Mesendoderm (in vitro differentiated cells): ENCODE measurements at places on chromosomes 4 and X.

GRCh38 chr4:94181815-94182214, 25.9 kb upstream of the SMARCAD1 start:
- no peak for DNase-seq

GRCh38 chr4:34720571-34720970, 1523.7 kb downstream of the ARAP2 start:
- peak; percentile 60 for DNase-seq

GRCh38 chrX:138945219-138945618, 233.7 kb upstream of the FGF13 start:
- DNase-seq = peak; percentile 7

DNA sequence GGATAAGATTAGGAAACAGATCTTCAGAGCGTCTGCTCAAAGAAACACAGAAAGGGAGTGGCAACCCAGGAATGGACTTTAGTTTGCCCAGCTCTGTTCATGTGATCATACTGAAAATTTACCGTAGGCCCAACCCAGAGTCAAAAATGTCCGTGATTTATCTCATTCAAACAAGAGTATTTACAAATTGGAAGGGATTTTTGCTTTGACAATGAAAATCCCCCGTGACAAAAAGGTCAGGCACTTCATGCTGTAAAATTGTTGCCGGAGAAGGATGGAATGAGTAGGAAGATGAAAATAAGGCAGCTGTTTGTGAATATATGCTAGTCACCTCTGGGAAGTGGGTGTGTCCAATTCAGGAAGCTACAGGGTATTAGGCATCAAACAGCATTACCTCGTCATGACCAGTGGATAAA, 1.2 kb downstream of the SULT1B1 start:
- DNase-seq = no peak

GRCh38 chr4:82780170-82780751, 18.3 kb downstream of the SCD5 start:
- DNase-seq = no peak

DNA sequence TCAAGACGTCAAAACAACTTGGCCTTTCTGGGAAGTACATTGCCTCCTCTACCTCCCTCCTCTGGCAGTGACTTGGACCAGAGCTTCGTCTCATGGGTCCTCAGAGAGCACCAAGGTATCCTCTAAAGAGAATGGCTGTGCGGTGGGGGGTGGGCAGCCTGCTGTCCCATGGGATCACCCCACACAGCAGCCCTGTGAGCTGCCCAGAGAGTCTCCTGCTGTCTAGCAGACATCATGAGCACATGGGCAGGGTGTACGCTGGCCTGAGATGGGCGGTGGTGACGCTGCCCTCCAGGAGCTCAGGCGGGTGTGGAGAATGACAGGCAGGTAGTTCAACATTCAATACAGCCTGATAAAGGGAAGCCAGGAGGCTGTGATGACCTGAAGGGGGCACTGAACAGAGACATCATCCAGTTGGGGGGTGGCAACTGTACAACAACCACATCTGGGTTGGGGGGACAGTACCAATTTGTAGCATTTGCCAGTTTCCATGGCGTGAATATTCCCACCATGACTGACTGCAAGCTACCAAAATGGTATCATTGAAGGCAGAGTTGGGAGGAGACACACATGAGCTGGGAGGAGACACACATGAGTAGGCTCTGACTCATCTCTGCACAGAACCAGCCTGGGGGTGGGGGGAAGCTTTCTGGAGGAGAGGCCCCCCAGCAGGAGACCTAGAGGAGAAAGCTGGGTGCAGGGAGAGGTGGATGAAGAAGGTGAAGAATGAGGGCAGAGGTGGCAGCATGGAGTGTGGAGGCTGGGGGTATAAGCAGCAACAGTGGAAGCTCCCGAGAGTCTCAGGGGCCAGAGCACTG, 35.9 kb downstream of the C4orf50 start:
- no peak for DNase-seq

DNA sequence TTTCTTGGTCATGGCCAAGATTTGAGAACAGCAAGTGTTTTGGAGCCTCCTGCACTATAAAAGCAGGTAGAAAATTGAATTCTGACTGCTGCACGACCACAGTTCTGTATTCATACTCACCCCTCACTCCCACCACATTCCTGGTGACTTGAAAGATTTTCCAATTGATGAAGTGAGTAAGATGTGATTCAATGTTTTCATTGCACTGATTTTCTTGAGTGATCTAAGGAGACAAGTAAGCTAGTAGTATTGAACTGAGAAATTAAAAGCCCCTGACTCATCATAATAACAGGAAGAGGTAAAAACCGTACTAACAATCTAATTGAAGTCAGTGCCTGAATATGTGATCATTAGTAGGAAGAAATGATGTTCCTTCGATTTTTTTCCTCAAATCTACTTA, 6.1 kb upstream of the SEC24D start:
- DNase-seq = no peak

- DNase-seq = no peak
Observed at GRCh38 chr4:26023203-26023972, 109.4 kb downstream of the SMIM20 start.

DNA sequence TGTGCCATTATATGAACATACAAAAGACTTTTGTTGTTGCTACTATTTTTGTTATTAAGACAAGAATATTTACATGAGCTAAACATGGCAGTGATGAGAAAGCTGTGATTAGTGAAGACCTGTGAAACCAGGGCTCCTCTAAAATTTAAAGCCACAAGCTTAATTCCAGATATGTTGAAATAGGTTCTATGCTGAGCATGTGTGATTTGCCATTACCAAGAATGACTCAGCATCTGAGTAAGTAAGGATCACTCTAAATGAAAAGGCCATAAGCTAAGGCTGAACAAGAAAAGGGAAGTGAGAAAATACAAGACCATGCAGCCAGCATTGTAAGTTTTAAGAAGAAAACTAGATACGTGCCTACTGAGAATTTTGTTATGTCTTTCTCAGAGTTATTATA, 75.9 kb upstream of the CAMK2D start:
- DNase-seq = peak; percentile 59

DNA sequence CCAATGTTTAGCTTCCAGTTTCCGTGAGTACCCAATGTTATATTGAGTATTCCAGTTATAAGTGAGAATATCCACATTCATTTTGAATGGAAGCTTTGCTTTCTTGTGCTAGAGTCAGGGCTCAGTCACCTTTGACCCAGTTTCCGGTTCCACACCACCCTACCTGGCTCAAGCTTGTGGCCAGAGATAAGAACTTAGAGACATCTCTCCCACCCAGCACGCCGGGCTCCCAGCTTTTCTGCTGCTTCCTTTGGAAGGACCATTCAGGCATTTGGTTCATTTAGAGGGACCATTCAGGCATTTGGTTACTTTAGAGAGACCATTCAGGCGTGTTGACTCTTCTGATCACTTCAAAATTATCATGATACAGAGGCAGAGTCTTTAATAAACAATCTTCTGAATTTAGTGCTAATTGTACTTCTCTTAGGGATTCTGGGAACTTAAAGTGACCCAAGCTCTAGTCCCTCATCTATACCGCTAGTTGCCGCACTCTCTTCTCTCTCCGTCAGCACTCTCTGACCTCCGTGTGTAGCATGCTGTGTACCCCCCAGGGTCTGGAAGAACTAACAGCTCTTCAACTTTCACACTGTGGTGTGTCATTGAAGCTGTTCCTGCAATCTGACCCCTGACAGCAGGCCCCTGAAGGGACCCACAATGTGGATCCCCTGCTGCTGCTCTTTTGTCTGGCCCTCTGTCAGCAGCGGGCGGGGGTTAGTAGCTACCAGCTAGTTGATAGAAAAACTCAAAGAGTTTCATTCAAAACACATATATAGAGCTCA, 943.1 kb downstream of the ARAP2 start:
- DNase-seq = peak; percentile 90

GRCh38 chr4:7007142-7007907, 35.8 kb upstream of the TADA2B start:
- peak; percentile 38 for DNase-seq

- no peak for DNase-seq
Observed at GRCh38 chr4:184409911-184410692, 64.2 kb downstream of the IRF2 start.
